Left ventricle myocardium inferior (tissue), 1 donor: ENCODE measurements at places on chromosomes 2 and 18.
A peak's percentile ranks its signal among the peaks of the same experiment; 100 is the strongest.

DNA sequence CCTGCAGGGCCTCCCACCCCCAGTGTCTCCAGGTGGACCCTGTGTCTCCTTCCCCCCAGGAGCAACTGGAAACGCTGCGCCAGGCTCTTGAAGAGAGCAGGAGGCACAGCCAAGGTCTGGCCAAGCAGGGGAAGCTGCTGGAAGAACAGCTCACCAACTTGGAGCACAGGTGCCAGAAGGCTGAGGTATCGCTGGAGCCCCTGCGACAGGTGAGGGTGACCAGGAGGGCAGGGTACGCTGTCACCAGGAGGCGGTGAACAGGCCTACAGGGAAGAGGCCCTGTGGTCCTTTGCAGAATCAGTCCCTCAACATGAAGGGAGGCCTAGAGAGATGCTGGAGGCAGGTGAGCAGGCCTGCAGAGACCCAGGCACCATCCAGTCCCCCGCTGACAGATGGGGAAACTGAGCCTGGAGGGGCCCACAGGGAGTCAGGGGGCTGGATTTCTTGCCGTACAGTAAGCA is 15.6 kb upstream of the SNED1 start:
- DNase-seq = peak; percentile 7

- no peak for DNase-seq
Measured at GRCh38 chr18:55240978-55241377, 281.7 kb upstream of the CCDC68 start.

- DNase-seq = no peak
Measured at GRCh38 chr18:58955001-58955400, 90.3 kb downstream of the ZNF532 start.

GRCh38 chr2:42089340-42089925 is 41.6 kb downstream of the PKDCC start:
- DNase-seq = peak; percentile 72

DNA sequence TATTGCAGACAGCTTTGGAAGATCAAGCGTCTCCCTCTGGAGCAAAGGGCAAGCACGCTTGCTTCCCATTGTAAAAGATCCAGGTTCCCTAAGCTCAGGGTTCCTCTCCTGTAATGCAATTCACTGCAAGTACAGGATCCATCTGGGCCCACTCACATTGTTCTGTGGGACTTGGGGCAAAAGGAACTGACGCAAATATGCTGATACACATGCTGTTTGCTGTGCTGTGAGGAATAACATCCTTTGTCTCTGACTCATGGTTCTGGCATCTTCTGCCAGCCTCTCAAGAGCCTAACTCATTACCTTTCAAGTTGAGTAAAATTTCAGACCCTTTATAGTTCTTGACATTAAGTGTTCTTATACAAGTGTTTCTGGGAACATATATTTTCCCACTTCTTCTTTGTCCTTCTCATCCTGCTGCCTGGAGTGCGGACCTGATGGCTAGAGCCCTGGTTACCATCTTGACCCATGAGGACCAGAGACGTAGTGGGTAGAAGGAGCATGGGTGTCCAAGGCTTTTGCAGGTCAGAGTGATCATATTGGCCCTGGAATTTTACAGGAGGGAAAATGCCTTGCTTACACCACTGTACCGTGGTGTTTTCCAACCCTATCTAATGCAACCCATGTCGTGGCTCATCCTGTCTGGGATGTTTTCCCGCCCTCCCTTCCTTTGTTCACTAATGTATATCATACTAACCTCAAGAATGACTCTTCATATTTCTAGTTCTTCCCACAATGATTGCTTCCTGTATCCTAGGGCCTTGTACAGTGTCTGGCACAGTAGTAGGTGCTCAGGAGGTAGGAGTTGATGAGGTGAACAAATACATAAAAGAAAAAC is 145.7 kb upstream of the GLI2 start:
- no peak for DNase-seq

- no peak for DNase-seq
Measured at GRCh38 chr2:109143214-109144187, 14.5 kb downstream of the SH3RF3 start.

GRCh38 chr2:15425712-15426111 is 135.4 kb downstream of the NBAS start:
- no peak for DNase-seq

DNA sequence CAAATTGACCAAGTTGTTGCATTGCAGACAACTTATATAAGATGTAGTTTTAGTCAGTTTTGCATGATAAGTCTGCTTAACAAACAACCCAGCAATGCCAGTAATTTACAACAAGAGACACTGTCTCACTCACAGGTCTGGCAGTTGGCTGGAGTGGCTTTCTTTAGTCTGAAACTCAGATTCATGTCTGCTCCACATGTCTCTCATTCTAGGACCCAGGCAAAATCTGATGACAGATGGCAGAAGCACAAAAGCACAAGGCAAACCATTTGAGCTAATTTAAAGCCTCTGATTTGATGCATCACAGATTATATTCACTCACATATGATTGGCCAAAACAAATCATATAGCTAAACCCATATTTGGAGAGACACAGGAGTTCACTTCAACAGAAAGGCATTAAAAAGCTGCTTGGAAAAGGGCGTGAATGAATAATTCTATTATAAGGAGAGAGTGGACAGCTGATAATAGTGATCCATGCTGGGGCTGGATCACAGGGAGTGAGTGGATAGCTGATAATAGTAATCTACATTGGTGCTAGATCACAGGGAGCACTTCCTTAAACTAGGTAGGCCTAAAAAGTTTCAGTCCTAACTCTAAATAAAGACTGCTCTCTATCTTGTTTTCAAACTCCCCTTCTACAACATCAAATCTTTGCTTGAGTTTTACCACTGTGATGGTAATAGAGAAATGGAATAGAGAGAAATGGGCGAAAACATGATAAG is 593.2 kb upstream of the ZNF804A start:
- DNase-seq = no peak

- no peak for DNase-seq
Measured at GRCh38 chr18:71398531-71398930, 1109.7 kb downstream of the SOCS6 start.

DNA sequence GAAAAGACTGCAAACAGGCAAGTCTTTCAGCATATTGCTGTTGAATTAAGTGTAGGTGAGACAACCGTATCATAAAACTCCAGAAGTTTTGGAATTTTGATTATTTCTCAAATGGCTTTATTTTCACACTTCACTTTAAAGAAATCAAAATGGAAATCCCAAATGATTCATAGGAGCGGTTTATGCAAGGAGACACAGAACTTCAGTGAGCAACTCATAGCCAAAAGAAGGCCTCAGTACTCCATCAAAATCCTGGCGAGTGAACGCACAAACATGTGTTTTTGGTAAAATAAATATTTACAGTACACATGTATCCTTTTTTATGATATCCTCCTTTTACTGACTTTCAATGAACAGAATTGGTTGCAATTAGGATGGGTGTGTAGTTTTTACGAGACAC is 140.4 kb upstream of the APCDD1 start:
- DNase-seq = no peak

DNA sequence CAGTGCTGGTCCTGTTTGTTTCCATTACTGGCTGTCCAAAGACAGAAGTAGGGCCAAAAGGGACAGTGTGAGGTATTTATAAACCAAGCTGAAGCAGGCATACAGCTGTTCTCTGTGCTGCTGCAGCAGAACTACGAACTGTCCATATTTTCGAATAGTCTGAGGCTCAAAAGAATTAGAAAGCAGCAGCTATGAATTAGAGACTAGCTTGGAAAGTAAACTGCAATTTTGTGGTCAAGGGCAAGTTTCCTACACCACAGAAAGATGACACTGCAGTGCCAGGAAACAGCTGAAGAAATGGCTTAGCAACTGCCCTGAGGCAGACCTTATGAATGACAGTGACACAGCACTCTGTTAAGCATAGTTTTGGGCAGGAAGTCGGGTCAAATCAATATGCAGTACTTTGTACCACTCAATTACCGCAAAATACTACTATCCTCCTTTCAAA is 125.3 kb downstream of the TMEM131 start:
- no peak for DNase-seq

GRCh38 chr18:27887287-27887686 is 289.6 kb downstream of the CDH2 start:
- DNase-seq = no peak

DNA sequence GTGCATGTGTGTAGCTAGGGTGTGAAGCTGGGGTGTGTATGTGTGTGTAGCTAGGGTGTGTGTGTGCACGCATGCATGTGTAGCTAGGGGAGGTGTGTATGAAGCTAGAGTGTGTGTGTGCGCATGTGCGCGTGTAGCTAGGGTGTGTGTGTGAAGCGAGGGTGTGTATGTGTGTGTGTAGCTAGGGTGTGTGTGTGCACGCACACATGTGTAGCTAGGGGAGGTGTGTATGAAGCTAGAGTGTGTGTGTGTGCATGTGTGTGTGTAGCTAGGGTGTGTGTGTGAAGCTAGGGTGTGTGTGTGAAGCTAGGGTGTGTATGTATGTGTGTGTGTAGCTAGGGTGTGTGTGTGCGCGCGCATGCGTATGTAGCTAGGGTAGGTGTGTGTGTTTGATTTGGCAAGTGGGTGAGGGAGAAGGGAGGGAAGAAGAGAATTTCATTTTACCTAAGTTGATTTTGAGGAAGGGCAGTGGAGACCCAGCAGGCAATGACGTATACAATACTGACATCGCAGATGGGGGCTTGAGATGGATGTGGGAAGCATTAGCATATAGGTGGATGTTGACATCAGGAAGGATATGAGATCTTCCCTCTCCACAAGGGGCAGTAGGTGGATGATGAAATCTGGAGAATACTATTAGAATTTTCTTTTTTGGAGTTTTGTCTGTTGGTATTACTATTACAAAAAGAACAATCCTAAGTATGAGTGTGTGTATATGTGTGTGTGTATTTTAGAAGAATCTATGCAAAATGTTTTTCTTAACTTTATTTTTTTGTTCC is 70.7 kb downstream of the PRELID3A start:
- DNase-seq = no peak

DNA sequence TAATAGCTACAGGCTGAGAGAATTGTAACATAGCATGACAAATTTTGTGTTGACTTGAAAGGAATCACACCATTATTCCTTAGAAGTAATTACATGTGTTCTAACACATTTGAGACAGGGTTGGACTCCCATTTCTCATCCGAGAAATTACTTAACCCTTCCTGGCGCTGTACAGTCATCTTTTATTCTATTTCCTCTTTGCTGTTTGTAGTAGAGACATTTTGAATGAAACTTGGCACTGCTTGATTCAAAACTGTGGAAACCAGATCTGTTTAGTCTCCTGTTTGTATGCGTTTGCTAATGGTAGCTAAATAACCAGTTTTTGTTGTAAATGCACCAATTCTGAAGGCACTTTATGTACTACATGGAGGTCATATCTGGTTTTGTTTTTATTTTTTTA is 231.9 kb downstream of the ALPK2 start:
- DNase-seq = no peak

- DNase-seq = no peak
Measured at GRCh38 chr18:55522011-55522410, 66.0 kb downstream of the TCF4 start.

DNA sequence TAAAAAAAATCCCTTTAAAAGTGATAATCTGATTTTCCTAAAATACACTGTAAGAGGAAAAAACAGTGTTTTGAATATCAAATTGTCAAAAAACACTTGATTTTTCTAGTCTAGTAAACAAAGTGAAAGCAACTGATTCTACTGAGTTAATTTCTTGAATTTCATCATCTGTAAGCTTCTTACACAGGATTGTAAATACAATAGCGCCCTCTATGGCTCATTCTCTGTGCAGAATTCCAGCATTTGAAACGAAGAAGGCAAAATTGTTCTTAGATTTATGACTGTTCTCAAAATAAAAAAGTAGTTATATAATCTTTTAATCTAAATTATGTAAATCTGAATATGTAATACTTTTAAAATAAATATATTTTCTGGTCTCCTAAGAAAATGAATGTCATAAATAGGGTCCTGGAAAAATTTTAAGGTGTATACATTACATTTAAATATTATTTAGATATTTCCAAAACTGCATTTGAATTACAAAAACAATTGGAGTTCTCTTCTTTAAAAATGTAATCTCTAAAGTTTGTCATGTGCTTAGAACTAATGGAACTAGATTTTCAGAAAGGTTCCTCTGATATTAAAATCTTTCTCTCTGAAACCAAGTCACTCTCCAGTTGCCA is 176.9 kb upstream of the MC4R start:
- no peak for DNase-seq

GRCh38 chr2:75054296-75054695 is 95.9 kb downstream of the POLE4 start:
- DNase-seq = no peak

DNA sequence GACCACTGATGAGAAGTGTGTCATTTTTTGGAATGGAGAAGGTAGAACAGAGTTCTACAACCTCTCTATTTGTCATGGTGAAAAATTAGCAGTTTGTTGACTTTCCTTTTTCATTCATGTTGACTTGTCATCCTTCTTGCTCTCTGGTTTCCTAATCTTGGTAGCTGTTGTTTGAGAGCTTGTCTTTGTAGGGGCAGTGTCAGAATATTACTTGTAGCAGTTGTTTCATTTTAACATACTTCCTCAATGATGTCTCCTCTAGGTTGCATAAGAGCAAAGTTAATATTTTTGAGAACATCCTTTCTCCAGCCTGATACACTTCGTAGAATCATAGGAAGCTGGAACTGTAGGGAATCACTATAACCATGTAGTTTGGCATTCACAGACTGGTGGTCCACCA is 368.2 kb upstream of the FANCL start:
- DNase-seq = no peak

- no peak for DNase-seq
Measured at GRCh38 chr18:78046631-78047030, 797.0 kb downstream of the GALR1 start.

GRCh38 chr2:181174611-181175580 is 194.5 kb downstream of the UBE2E3 start:
- DNase-seq = no peak

DNA sequence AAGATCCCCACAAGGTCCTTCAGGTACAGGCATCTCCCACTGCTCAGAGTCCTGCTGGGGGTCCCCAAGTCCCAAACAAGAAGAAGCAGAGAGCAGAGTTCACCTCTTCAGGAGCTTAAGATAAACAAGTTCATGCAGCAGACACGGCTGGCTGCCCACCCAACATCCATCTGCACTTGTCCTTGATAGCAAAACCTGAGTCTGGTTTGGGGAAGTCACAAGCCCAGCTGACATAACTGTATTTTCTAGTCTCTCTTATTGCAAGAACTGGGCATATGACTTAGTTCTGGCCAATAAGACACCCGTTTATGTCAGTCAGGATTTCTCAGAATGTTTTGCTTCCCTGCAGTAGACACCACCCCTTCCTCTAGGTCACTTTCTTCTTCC is 31.8 kb downstream of the AFF3 start:
- DNase-seq = no peak

DNA sequence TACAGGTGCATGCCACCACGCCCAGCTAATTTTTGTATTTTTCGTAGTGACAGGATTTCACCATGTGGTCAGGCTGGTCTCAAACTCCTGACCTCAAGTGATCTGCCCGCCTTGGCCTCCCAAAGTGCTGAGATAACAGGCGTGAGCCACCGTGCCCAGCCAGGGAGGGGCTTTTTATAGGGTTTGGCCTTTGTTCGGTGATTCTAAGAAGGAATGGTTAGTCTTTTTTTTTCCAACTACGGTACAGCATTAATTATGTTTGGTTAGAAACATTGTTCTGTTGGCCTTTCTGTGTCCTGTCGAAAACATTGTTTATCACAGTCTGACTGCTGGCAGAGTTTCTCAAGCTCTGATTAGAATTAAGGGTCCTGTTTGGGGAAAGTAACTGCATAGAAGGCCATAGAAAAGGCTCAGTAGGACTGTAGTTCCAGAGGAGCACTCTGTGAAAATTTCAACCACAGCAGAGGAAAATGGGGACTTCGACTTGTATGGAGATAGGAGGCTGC is 19.3 kb upstream of the SMCHD1 start:
- DNase-seq = no peak

- DNase-seq = no peak
Measured at GRCh38 chr2:62038975-62039771, 133.7 kb downstream of the COMMD1 start.
